ENCODE measurements at places on chromosomes 3 and 15. TPM values are rescaled to one million over a fixed set of nuclear protein-coding genes. Genes with fewer than 3 reads are reported as not detected.
A peak's percentile ranks its signal among the peaks of the same experiment; 100 is the strongest.

Gene SIDT1
- total RNA-seq, result 1.1 TPM

Gene TMEM40
- 0.80 TPM for total RNA-seq

Gene RGMA
- total RNA-seq, result 43.2 TPM

Gene CDHR4
- 3.2 TPM for total RNA-seq

Gene MINDY4B
- not detected for total RNA-seq

Gene OIP5
- total RNA-seq, result 1.4 TPM

Gene CASR
- total RNA-seq, result 0.36 TPM

Gene TTC23
- 27.6 TPM for total RNA-seq

Gene CGNL1
- 19.7 TPM for total RNA-seq

Gene CCDC39
- total RNA-seq, result 5.4 TPM

GRCh38 chr3:48141604-48142137, 46.5 kb downstream of the CDC25A start:
- no peak overlapping the region for H3K4me3 ChIP-seq
- no peaks in the 10 kb centered on the region for H3K27me3 ChIP-seq
- H3K27ac ChIP-seq, result no peak overlapping the region
- no peak for DNase-seq

- H3K27ac ChIP-seq, result no peak overlapping the region
- H3K4me1 ChIP-seq, result no peaks in the 10 kb centered on the region
- DNase-seq, result no peak
Observed at GRCh38 chr15:31245135-31245689, 81.4 kb upstream of the KLF13 start.

- peaks cover 6% of the 10 kb centered on the region for H3K4me1 ChIP-seq
- no peak overlapping the region for H3K27ac ChIP-seq
- H3K27me3 ChIP-seq, result no peaks in the 10 kb centered on the region
- H3K4me3 ChIP-seq, result no peak overlapping the region
Observed at GRCh38 chr15:77461486-77461885, 40.8 kb downstream of the HMG20A start.

DNA sequence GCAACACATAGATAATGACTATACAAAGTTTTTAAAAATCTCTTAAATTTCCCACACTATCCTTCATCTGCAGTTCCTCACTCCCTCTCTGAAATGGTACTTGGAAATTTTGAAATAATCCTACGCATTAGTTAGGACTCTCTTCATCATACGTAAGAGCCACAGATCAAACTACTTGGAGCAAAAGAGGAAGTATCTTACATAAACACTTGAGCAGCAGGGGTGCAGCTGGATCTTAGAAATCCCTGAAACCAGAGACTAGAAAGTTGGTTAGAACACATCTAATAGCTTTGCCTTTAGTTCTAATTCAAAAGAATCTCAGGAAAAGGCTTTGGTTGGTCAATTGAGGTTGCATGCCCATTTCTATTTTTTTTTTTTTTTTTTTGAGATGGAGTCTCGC, 38.8 kb upstream of the ZNF445 start:
- H3K4me3 ChIP-seq, result no peak overlapping the region
- no peak for DNase-seq
- H3K27me3 ChIP-seq, result no peaks in the 10 kb centered on the region
- no peaks in the 10 kb centered on the region for H3K36me3 ChIP-seq

- peaks cover 2% of the 10 kb centered on the region for H3K4me1 ChIP-seq
- H3K27ac ChIP-seq, result no peak overlapping the region
- H3K4me3 ChIP-seq, result no peak overlapping the region
- no peaks in the 10 kb centered on the region for H3K36me3 ChIP-seq
Observed at GRCh38 chr3:133301194-133301593, 98.7 kb upstream of the BFSP2 start.

DNA sequence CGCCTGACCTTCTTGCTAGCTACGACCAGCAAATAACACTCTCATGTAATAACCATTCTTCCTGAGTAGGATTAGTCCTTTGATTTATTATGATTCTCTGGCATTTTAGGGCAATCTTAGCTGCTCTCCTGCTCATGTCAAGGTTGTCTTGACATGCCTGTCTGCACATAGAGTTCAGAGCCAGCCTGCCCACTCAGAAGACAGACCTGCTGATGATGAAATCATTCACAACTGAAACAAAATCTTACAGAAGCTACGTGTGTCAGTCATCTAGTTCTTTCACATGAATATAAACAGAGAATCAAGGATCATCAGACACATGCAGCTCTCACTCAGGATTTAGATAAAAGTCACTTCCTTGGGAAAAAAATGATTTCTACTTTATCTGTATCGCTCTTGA, 173.6 kb upstream of the LYSMD4 start:
- no peaks in the 10 kb centered on the region for H3K4me1 ChIP-seq
- H3K27me3 ChIP-seq, result no peaks in the 10 kb centered on the region

- no peak overlapping the region for H3K4me3 ChIP-seq
- no peak for DNase-seq
- H3K27me3 ChIP-seq, result no peaks in the 10 kb centered on the region
- no peaks in the 10 kb centered on the region for H3K4me1 ChIP-seq
Observed at GRCh38 chr3:42473083-42473932, 29.1 kb upstream of the VIPR1 start.

DNA sequence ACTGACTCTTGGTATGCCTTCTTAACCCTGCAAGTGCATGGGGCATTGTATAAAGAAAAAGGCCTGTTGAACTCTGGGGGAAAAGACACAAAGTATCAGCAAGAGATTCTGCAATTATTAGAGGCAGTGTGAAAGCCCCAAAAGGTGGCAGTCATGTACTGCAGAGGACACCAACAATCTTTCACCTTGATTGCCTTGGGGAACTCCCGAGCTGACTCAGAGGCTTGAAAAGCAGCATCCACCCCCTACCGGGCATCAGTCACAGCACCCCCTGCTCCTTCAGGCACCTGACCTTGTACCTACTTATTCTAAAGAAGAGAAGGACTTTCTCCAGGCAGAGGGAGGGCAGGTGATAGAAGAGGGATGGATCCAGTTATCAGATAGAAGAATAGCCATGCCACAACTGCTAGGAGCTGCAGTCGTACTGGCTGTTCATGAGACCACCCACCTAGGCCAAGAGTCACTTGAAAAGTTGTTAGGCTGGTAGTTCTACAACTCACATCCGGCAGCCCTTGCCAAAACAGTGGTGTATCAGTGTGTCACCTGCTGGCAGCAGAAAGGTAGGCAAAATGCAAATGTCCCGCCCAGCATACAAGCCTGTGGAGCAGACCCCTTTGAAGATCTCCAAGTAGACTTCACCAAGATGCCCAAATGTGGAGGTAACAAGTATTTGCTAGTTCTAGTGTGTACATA, 241.6 kb upstream of the CNTN6 start:
- H3K27me3 ChIP-seq, result no peaks in the 10 kb centered on the region
- H3K36me3 ChIP-seq, result no peaks in the 10 kb centered on the region
- H3K4me3 ChIP-seq, result no peak overlapping the region
- DNase-seq, result no peak
- H3K4me1 ChIP-seq, result no peaks in the 10 kb centered on the region

- no peak overlapping the region for H3K27ac ChIP-seq
- no peaks in the 10 kb centered on the region for H3K27me3 ChIP-seq
- DNase-seq, result no peak
Observed at GRCh38 chr15:64476550-64476949, 16.2 kb downstream of the ZNF609 start.

DNA sequence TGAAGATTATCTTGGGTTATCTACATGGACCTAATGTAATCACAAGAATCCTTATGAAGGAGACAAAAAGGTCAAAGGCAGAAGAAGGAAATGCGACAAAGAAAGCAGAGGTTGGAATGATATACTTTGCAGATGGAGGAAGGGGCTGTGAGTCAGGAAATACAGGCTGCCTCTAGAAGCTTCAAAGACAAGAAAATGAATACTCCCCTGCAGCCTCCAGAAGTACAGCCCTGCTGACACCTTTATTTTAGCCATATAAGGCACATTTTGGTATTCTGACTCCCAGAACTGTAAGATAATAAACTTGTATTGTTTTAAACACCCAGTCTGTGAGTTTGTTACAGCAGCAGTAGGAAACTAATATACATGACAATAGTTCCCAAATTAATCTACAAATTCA, 58.6 kb downstream of the SIDT1 start:
- no peaks in the 10 kb centered on the region for H3K36me3 ChIP-seq
- no peak for DNase-seq
- H3K27ac ChIP-seq, result no peak overlapping the region

DNA sequence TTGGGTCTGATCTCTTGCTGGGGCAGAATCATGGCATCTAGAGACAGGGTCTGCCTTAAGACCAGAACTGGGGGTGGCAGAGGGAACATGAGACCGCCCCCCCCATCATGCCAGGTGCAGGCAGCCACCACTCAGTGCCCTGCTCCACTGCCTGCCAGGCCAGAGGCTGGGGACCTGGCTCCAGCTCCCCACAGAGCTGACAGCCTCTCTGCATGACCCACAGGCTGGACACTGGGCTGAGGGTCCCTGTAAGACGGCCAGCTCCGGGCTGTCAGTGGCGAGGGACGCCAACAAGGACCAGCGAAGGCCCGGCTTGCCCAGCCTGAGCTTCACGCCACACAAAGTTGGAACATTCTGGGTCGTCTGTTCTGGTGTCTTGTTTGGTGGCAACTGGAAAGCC, 145.6 kb downstream of the NSMCE3 start:
- no peak overlapping the region for H3K27ac ChIP-seq
- no peaks in the 10 kb centered on the region for H3K27me3 ChIP-seq
- no peaks in the 10 kb centered on the region for H3K36me3 ChIP-seq
- H3K4me1 ChIP-seq, result no peaks in the 10 kb centered on the region
- no peak for DNase-seq
- no peak overlapping the region for H3K4me3 ChIP-seq

DNA sequence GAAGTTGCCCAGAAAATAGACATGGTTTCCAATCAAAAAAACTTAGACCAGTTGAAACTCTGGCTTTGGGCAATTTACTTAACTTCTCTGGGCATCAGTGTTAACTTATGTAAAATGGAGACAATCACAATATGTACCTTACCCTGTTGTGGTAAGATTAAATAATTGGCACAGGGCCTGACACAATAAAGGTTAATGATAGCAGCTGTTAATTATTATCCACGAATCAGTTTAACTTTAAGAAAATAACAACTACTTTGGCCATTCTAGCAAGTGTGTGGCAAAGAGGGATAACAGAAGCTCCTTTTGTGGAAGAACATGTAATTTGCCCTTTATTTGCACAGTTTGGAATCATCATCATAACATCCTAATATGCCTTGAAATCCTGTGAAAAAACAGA, 787.6 kb downstream of the FHIT start:
- DNase-seq, result no peak
- H3K27ac ChIP-seq, result no peak overlapping the region
- no peaks in the 10 kb centered on the region for H3K4me1 ChIP-seq

GRCh38 chr3:16464511-16465148, 48.9 kb downstream of the RFTN1 start:
- H3K4me3 ChIP-seq, result no peak overlapping the region
- peaks cover 8% of the 10 kb centered on the region for H3K4me1 ChIP-seq
- H3K27me3 ChIP-seq, result no peaks in the 10 kb centered on the region

GRCh38 chr3:146569314-146569713, 24.9 kb upstream of the PLSCR1 start:
- H3K4me1 ChIP-seq, result no peaks in the 10 kb centered on the region
- H3K27me3 ChIP-seq, result no peaks in the 10 kb centered on the region
- DNase-seq, result no peak

GRCh38 chr15:100918690-100919480, at the start of gene LRRK1:
LRRK1 (plus strand) TSS chr15:100919357; CDS start chr15:100924633, 5,276 bp downstream.
- no peaks in the 10 kb centered on the region for H3K27me3 ChIP-seq
- no peaks in the 10 kb centered on the region for H3K36me3 ChIP-seq
- peak within 1 kb of the TSS; percentile 50 for H3K4me3 ChIP-seq
- H3K4me1 ChIP-seq, result peaks cover 5% of the 10 kb centered on the region

- H3K27me3 ChIP-seq, result no peaks in the 10 kb centered on the region
- H3K4me3 ChIP-seq, result no peak overlapping the region
- no peak overlapping the region for H3K27ac ChIP-seq
- H3K4me1 ChIP-seq, result no peaks in the 10 kb centered on the region
- no peak for DNase-seq
Observed at GRCh38 chr3:5972586-5972985, 785.1 kb downstream of the EDEM1 start.

- H3K27me3 ChIP-seq, result no peaks in the 10 kb centered on the region
- no peaks in the 10 kb centered on the region for H3K36me3 ChIP-seq
- DNase-seq, result no peak
- H3K27ac ChIP-seq, result no peak overlapping the region
- no peak overlapping the region for H3K4me3 ChIP-seq
Observed at GRCh38 chr3:123148772-123149171, 53.0 kb upstream of the SEC22A start.

GRCh38 chr3:101362406-101362805, 42.0 kb upstream of the IMPG2 start:
- no peaks in the 10 kb centered on the region for H3K4me1 ChIP-seq
- no peaks in the 10 kb centered on the region for H3K36me3 ChIP-seq
- no peaks in the 10 kb centered on the region for H3K27me3 ChIP-seq
- H3K4me3 ChIP-seq, result no peak overlapping the region
- no peak for DNase-seq
- no peak overlapping the region for H3K27ac ChIP-seq

DNA sequence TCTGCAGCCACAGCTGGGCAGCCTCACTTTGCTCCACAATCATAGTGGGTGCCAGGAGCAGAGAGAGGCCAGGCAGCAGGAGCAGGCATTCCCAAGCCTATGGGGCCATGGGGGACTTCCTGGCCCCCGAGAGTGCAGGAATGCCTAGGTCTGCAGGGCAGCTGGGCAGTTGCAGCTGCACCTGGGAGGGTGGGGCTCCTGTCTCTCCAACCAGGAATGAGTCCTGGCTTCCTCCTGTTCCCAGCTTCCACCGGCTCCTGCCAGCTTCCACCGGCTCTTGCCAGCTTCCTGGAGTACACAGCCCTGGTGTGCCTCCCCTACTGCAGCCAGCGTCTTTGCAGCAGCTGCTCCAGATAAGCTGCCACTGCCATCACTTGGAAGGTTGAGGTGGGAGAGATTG, 86.3 kb upstream of the CDV3 start:
- no peaks in the 10 kb centered on the region for H3K36me3 ChIP-seq
- H3K27ac ChIP-seq, result no peak overlapping the region
- no peaks in the 10 kb centered on the region for H3K4me1 ChIP-seq
- no peak overlapping the region for H3K4me3 ChIP-seq

DNA sequence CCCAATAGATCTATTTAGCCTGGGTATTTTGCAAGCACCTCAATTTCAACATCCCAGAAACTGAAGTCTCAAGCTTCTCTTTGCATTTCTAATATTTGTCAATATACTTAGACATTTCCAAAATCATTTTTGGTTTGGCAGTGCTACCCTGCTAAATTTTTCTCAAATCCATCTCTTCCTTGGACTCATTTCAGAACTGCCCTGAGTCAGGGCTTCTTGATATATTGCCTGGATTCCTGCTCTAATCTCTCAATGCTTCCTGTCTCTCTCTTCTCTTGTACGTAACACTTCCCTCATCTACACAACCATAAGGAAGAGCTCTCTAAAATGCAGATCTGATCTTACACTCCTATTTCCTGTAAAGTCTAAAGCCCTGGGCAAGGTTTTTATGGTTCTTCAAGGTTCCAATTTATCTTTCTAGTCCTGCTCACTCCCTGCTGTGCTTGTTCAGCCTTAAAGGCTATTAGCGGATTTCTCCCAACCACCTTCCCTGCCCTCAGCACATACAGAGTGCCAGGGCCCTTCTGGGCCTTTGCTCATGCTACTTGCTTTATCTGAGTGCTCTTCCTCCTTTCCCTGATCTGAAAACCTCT, 53.0 kb upstream of the MME start:
- H3K4me3 ChIP-seq, result no peak overlapping the region
- no peak overlapping the region for H3K27ac ChIP-seq
- H3K4me1 ChIP-seq, result no peaks in the 10 kb centered on the region
- H3K36me3 ChIP-seq, result no peaks in the 10 kb centered on the region

- no peaks in the 10 kb centered on the region for H3K4me1 ChIP-seq
- no peak overlapping the region for H3K4me3 ChIP-seq
- H3K27me3 ChIP-seq, result no peaks in the 10 kb centered on the region
- no peak overlapping the region for H3K27ac ChIP-seq
- H3K36me3 ChIP-seq, result no peaks in the 10 kb centered on the region
- peak; percentile 44 for DNase-seq
Observed at GRCh38 chr3:30751610-30752299, 142.7 kb downstream of the GADL1 start.
